CD4-positive, alpha-beta T cell treated with Interleukin-15 for 4 hours (primary cell): ENCODE measurements at places on chromosomes 11 and 22.

DNA sequence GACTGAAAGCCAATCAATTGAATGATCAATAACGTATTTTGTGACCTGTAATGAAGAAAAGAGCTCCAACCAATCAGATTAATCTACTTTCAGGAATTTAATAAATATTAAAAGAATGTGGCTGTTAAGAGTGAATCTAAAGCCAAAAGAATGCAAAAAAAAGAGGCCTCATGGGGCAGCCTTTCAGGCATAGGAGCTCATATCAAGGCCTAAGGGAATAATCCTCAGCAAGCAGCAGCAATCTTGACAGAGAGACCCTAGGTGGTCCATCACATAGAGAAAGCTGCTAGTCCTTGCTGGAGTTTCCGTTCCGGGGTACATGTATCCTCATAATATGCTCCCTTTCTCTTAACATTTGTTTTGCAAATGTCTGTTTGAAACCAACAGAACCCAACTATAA, 313.1 kb upstream of the PITPNB start:
- no peak for DNase-seq

- DNase-seq = no peak
These were observed 16.2 kb downstream of the CSF2RB start for GRCh38 chr22:36929621-36930020.

- no peak for DNase-seq
These were observed 1.2 kb upstream of the LIN7C start for GRCh38 chr11:27507557-27508322.

- DNase-seq = no peak
These were observed 80.0 kb downstream of the CD44 start for GRCh38 chr11:35218956-35219355.

GRCh38 chr11:49533204-49533603, 324.8 kb upstream of the FOLH1 start:
- DNase-seq = no peak

DNA sequence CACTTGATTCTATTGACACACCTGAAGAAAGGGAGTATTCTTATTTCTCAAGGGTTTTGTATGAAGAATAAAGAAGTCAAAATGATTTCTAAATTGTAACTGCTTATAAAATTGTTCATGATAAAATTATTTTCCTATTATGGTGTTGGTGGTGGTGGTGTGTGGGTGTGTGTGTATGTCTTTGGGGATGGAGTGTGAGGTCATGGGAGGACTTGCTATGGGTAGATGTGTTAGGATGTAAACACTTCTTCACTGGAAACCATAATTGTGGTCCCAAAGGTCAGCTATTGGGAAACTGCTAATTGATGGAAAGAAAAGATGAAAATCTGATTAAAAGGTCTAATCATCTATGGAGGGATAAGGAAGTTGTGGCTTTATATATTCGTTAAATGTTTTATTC, 5.1 kb downstream of the TRIM22 start:
- no peak for DNase-seq

DNA sequence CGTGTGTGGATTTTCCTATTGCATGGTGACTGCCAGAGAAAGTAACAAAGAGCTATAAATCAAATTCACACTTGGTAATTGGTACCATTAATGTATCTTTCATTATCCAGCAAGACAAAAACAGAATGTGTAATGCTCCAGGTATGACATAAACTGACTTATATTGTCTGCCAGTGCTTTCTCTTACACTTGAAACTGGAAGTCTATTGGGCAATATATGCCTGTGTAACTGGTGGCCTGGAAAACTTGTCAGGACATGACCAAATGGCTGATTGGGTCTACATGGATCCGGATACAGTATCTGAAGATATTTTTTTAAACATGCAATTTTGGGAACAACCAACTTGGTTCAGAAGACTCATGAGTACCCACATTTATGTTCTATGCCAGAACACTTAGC, 174.6 kb upstream of the ARHGAP42 start:
- no peak for DNase-seq

- DNase-seq = no peak
These were observed 11.6 kb downstream of the OPCML start for GRCh38 chr11:133520707-133521106.

GRCh38 chr11:62315431-62315830, 16.6 kb upstream of the SCGB1D4 start:
- no peak for DNase-seq

- DNase-seq = no peak
These were observed 259.5 kb downstream of the BRD1 start for GRCh38 chr22:49567899-49568750.

DNA sequence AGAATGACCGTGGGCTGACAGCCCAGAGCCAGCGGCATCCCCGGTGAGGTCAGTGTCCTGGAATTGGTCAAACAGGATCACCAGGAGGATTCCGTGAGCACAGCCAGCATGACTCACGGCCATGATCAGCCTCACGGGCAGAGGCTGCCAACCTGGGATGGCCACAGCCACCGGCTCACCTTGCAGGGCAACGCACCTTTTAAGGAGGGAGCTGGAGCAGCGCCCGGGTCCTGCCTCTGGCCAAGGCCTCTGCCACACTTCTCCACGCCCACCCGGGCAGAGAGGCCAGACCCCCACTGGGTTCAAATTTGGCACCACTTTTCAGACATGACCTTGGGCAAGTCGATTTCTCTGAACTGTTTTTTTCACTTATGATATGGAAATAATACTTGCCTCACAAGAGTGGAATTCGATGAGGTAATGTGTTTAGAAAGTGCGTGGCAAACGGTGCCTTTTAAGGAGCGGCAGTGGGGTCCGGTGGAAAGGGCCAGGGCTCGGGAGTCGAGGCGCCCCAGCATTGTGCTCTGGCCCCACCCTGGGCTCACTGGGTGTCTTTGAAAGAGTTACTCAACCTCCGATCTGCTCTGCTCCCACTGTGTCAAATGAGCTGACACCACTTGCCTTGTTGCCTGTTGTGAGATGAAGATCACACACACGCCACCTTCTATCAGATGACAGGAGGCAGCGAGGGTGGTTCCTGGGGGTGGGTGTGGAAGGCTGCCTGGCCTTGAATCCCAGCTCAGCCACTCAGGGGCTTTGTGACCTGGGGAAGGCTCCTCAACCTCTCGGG, 16.0 kb downstream of the TXN2 start:
- DNase-seq = no peak

DNA sequence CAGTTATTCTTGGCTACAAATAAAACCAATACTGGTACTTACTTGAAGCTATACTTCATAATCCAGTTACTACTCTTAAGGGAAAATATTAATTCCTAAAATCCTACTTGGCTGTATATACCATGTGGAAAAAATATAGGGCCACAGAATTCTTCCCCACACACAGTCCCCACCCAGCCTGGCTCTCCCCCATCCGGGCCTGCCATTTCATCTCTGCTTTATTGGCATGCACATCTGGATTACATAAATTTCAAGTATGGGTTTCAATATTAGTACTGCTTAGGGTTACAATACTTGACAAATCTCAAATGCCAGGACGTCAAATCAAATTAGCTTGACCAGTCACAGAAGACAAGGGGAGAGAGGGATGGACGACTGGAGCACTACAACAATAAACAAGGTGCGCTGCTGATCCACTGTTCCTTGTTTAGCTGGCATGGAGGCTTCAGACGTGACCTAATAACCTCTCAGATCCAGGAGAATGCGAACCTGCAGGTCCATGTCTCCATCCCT, 81.4 kb downstream of the ABTB2 start:
- DNase-seq = no peak

- no peak for DNase-seq
These were observed 30.1 kb downstream of the KCNC1 start for GRCh38 chr11:17764446-17765218.

GRCh38 chr11:34190192-34191139, 85.0 kb downstream of the NAT10 start:
- DNase-seq = no peak

DNA sequence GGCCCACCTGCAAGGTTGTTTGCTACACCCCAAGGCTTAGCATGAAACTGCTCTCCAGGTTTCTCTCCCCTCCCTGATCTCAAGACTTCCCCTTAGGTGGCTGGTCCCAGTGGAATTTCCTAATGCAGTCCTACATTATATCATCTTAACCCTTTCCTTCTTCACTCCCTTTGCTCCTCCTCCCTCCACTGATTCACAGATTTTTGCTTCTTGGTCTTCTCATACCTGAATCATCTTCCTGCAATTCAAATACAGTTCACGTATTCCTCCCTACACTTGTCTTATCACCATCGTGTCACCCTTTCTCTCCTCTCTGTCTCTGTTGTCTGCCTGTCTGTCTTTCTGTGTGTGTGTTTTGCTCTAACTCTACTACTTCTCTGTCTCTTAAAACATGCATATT, 17.0 kb downstream of the MMP10 start:
- no peak for DNase-seq

- no peak for DNase-seq
These were observed 34.4 kb upstream of the LRRC10B start for GRCh38 chr11:61474013-61474643.

GRCh38 chr11:63804259-63804658, 9.0 kb upstream of the SPINDOC start:
- no peak for DNase-seq

- DNase-seq = peak; percentile 56
These were observed 27.8 kb upstream of the ZNRF3 start for GRCh38 chr22:28855355-28856094.

- DNase-seq = no peak
These were observed 33.9 kb upstream of the RIC3 start for GRCh38 chr11:8202516-8203413.

DNA sequence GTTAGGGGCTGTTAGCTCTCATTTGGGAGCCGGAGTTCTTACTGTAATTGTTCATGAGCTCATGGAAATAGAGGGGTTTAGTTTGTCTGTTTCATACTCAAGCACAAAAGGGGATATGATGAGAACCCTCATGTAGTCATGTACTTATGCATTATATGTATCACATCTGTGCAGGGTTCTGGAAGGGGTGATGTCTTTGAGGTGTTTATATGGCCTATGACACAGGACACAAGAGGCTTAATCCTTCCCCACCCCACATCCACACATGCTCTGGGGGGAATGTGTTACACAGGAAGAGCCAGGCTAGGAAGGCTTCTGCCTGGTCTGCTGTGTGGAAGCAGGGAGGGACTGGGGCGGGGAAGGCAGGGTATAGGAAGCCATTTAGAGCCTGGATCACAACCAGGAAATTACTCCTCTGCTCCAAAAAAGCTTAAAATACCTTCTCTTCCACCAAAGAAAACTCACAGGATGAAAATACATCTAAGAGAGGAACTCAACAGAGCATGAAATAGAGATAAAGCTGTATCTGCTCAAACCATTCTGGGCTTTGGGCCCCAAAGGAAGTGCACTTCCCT, 316.1 kb downstream of the TMEM135 start:
- no peak for DNase-seq

- DNase-seq = no peak
These were observed 73.2 kb downstream of the KIAA1671 start for GRCh38 chr22:25025491-25026400.

GRCh38 chr22:35257002-35257320, 332 bp upstream of the HMGXB4 start:
- no peak for DNase-seq

GRCh38 chr11:31801298-31801702, 9.8 kb downstream of the PAX6 start:
- no peak for DNase-seq

DNA sequence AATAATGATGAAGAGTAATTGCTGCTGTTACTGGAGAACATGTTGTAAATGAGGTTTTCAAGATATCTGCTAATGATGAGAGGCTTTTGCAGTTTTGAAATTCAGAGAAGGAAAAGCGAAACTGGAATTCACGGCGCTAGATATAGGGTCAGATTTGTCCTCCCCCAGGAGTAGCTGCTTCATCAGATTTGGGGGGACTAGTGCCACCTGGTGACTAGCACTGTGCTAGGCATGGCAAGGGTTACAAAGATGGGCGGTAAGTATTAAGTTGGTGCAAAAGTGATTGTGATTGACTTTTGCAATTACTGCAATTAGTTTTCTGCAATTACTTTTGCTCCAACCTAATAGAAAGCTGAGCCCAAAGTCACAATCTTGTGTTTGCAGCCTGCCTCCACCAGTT, 879.9 kb upstream of the TENM4 start:
- DNase-seq = no peak

- DNase-seq = peak; percentile 8
These were observed 31.5 kb downstream of the KIAA0930 start for GRCh38 chr22:45208993-45209838.

- DNase-seq = no peak
These were observed 16.0 kb downstream of the TNRC6B start for GRCh38 chr22:40193429-40194421.
